SJSA1 (cell line): ENCODE measurements at places on chromosomes 13 and 19. TPM values are rescaled to one million over a fixed set of nuclear protein-coding genes. Genes with fewer than 3 reads are reported as not detected.

LHFPL6 gene
- total RNA-seq, result 68.9 and 76.3 TPM in 2 replicates

PRTN3 gene
- total RNA-seq, result not detected in 2 replicates

STK24 gene
- total RNA-seq, result 133 and 147 TPM in 2 replicates

CEACAM8 gene
- not detected in 2 replicates for total RNA-seq

CYP2A13 gene
- not detected in 2 replicates for total RNA-seq

DNA sequence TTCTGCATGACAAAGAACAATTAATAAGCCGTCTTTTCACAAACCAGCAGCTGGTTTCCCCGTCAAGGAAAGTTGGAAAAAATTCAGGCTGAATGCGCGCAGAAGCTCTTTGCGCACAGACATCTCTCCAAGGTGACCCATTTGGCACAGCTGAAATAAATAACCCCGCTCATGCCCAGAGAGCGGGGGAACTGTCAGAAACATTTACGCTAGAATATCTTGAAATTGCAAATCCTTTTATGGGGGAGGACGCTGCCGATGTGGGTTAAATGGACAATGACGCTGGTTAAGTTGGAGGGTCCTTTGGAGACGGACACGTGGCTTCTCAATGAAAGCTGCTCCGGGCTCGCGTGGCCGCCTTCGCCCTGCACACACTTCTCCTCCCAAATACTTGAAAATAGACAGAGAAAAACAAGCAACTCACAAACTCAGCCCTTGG is 30.6 kb downstream of the GSX1 start:
- no peak for DNase-seq

DNA sequence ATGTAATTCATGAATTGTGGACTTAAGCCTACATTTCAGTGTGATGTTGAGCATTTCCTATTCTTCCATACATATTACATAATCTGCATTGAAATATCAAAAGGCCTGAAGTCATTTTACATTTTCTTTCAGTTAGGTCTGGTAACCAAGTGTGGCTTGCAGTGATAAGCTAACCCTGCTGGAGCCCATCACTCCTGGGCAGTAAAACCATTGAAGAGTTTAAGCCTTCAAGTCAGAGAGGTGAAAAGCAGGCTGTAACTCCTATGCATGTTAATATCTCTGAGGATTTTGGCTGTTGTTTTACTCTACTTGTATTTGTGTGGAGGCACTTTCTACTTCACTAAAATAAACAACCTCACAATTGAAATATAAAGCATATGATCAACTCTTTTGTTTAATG is 248.8 kb downstream of the SLITRK5 start:
- DNase-seq, result no peak

- no peak for DNase-seq
These were observed 214.2 kb downstream of the FGF9 start for GRCh38 chr13:21884965-21885567.

DNA sequence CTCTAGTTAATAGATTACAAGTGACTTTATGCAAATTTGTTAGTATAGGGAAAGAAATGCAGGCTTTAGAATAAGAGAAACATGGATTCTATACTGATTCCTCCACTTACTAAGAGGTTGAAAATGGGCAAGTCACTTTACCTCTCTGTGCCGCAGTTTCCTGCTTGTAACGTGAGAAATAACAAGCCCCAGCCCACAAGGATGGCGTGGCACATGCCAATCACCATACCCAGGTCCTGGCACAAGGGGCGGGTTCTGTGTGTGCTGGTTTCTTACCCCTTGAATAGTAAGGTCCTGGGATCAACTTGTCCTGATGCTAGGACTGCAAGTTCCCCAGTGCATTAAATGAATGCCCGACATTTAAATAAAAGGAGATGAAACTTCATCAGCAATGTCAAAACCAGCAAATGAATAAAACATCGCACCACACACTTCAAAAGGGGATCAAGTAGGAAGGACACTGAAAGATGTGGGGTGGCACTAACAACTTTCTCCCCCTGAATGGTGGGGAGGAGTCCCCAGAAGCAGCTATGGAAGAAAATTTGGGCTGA is 7.9 kb upstream of the SIGLEC9 start:
- no peak for DNase-seq

DNA sequence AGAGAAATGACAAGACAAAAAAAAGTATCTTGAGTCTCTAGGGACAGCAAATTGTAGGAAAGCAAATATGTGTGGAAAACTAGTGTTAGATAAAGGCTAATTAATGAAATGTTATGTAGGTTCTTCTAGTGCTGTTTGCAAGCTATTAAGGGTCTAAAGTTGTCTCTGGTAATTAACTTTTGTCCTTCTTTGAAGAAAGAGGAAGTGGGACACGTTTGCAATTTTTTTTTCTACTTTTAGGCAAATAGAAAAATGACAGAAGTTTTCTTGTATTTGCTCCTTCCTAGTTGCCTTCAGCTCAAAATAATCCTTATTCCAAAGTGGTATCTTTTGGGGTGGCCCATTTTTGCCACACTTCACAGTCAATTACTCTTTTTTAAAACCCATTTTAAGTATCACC is 1877.7 kb upstream of the PRR20A start:
- DNase-seq, result no peak

DNA sequence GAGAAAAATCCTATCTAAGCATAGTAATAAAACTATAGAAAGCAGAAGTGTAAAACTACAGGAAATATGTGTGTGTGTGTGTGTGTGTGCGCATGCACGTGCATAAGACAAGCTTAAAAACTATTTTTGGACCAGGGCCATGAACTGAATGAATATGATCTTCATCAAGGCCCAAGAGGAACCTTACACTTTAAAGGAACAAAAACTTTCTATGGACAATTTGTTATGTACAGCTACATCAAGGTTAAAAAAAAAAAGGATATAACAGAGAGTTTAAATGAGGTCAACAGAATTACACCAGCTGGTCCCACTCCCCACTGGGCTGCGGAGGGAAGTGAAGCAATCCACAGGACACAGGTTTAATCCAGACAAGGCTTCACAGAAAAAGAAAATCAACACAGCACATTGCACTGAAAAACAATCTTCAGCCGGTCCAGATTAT is 151.1 kb downstream of the LHFPL6 start:
- no peak for DNase-seq

- DNase-seq, result no peak
These were observed at the start of gene RNF225 for GRCh38 chr19:58395220-58395978. RNF225 (plus strand) TSS chr19:58395656; CDS start chr19:58396090, 434 bp downstream.

DNA sequence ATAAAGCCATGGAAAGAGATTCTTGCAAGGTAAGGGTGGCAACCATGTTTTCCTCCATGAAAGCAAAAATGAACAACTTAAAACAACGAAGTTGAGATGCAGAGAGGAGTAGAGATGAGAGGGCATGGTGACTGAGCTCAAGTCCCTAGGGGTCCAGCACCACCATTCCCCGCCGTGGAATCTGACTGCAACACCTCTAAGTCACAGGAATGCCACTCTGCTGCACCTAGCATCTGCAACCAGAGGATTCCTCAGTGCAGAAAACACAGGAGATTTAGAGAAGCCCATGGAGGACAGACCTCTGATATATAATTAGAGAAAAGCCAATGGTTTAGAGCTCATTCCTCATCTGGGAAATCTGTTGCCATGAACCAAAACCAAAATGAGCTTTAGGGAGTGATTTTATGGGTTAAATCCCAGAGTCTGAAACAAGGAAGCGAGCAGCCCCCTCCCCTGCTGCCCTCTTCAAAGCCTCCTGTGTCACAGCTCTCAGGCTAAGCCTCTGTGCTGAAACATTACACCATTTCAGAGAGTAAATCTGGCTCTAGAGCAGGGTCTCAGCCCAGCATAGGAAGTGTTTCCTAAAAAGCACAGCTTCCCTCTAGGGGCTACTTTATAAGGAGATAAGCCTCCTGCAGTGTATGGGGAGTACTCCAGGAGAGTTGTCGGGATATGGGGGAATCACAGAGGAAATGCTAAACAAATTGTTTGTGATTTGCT is 1043.6 kb downstream of the UQCRFS1 start:
- no peak for DNase-seq

DNA sequence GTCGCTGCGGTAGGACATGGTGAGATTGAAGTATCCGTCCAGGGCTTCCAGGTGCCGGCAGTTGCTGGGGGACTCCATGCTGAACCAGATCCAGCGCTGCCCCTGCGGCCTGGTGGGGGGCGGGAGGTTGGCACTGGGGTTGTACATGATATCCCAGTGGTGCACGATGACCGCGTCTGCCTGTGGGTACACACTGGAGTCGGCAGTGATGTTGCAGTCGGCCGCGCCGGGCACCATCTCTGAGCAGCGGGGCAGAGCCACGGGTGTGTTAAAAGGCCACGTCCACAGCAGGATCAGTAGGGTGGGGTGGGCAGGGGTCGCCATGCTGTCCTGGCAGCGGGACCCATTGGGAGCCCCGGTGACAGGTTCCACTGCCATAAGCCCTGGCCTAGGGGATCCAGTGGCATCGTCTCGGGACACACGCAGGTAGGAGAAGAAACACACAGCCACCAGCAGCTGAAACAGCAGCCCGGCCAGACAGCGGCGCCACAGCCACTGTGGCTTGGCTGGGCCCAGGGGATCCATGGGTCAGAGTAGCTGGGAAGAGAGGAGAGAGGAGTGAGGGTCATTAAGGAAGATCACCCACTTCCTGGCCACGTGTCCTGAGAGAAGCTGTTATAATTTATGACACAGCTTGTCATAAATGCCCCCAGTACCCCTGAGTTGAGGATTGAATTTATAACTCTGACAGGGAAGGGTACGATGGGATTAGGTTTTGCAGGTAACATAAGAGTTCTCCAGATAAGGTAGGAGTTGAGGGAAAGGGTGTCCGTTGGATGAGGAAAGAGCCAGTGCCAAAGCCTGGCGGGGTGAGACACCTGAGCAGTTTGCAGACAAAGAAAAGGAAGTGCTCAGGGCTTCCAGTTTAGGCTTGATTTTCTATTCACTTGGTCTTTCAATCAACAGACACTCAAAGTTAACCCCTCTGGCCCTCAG is 2.9 kb downstream of the FUT5 start:
- DNase-seq, result no peak

DNA sequence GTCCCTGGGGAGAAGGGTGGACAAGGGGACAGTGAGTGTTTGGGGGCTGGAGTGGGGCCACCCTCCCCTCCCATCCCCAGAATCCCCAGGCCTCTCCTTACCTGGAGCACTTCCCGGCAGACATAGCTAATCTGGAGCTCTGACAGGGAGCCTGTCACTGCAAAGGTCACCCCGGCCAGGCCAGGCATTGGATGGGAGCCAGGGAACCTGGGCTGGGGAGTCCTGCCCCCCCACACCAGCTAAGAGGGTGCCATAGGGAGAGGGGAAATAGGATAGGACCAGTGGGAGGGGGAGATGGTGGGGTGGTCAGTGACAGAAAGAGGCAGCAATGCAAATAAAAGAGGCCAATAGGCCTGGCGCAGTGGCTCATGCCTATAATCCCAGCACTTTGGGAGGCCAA is 3.5 kb downstream of the MAP4K1 start:
- no peak for DNase-seq

- no peak for DNase-seq
These were observed 27.9 kb upstream of the PARP4 start for GRCh38 chr13:24540236-24541126.

DNA sequence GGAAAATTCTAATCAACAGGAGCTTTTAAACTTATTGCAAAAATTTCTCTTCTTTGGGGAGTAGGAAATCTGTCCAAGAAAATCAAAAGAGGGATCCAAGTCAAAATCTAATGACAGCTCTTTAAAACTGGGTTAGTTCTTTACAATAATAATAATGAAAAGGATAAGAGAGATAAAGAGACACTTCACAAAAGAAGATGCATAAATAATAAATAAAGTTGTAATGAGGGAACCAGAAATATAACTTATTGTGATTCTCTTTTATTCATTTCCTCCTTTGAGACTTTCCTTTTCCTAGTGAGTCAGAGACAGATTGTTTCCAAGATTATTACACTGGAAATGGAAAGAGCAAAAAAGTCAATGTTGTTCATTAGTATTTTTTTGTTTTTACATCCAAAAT is 1029.3 kb downstream of the PCDH17 start:
- DNase-seq, result no peak

- DNase-seq, result no peak
These were observed 8.3 kb upstream of the PNMA8B start for GRCh38 chr19:46503848-46504453.

- DNase-seq, result no peak
These were observed 12.0 kb downstream of the KMT2B start for GRCh38 chr19:35729763-35730162.

- DNase-seq, result no peak
These were observed 36.6 kb upstream of the OXGR1 start for GRCh38 chr13:97030705-97031452.

DNA sequence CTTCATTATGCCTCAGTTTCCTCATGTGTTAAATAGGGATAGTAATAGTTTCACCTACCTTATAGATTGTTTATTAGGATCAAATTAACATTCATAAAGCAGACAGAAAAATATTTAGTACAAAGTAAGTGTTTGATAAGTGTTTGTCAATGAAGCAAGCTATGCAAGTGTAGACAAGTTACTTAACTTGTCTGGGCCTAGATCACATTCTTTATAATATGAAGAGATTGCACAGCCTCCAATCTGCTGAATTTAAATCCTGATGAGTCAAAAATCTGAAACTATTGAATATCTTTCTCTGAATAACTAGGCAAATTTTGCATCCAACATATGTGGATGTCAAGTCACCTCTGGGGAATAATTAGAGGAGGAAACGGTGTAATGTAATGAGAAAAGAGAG is 170.5 kb downstream of the MZT1 start:
- DNase-seq, result no peak

GRCh38 chr13:30276178-30276577 is 31.2 kb downstream of the KATNAL1 start:
- DNase-seq, result no peak

DNA sequence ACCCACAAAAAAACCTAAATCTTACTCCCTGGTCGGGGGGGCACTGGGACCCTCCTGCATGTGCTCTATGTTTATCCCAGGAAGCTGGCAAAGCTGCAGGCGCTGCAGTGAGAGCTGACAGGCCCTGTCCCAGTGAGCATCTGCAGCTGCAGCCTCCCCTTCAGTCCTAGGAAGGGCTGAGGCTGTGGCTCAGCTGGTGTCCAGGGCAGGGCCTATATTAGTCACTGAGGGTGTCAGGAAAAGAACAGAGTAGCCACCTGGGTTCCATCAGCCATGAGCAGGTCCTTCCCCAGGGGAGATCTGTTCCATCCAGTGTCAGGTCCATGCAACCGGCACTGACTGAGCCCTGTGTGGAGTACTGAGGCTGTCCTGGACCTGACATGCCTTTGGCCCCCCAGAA is 120.5 kb downstream of the TNFRSF19 start:
- DNase-seq, result no peak

DNA sequence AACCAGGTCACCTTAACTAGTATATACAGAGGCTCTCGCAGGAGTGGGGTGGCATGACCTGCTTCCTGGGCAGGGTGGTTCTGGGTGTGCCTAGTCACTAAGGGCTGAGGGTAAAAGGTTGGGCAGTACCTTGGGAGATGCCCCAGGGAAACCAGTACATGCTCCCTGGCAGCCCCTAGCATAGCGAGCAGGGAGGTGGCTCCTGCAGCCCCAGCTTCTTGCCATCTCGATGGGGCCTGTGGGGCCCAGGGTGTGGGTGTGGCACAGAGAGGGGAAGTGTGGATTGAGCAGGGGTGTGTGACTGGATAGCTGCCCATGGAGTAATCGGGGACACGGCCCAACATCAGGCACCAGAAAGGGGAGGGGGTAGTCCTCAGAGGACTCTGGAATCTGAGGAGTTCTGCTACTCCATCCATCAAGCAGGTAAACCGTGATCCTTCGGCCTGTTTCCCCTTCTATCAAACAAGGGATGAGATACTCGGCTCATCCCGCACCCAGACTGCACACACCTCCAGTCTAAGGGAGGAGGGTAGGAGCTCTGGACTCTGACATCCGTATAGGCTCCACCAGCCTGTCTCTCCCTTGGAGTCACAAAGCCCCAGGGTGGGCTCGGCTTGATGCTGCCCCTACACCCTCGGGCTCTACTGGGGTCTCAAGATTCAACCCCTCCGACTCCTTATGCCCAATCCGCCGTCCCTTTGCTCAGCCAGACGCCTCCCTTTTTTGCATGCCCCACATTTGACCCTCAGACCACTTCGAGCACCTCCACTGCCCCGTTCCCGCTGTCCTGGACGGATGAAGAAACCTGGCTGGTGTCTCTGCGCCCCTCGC is 1.1 kb downstream of the ZBTB45 start:
- no peak for DNase-seq
